Activated T-cell treated with anti-CD3 and anti-CD28 coated beads, Interleukin-2, amount 50 U/mL, for 24 hours (primary cell): ENCODE measurements at places on chromosomes 4 and X.

DNA sequence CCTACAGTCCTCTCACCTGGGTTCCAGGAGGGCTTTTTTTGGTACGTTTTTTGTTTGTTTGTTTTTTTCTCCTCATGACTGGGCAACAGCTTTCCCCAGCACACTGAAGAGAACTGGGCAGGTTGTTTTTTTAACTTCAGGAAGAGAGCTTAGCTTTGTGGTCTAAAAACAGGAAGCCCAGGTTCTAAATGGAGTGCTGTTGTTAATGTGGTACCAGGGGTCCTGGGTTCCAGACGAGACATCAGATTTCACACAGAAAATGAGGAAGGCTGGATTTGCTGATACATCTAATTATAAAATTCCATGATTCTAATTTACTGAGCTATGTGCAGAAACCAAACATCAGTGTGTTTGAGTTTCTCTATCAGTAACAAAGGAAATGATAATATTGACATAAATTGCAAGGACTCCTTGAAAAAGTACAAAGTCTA, 4.2 kb downstream of the MYOZ2 start:
- DNase-seq, result no peak

- DNase-seq, result no peak
Measured at GRCh38 chrX:84760560-84760959, 243.1 kb upstream of the APOOL start.

DNA sequence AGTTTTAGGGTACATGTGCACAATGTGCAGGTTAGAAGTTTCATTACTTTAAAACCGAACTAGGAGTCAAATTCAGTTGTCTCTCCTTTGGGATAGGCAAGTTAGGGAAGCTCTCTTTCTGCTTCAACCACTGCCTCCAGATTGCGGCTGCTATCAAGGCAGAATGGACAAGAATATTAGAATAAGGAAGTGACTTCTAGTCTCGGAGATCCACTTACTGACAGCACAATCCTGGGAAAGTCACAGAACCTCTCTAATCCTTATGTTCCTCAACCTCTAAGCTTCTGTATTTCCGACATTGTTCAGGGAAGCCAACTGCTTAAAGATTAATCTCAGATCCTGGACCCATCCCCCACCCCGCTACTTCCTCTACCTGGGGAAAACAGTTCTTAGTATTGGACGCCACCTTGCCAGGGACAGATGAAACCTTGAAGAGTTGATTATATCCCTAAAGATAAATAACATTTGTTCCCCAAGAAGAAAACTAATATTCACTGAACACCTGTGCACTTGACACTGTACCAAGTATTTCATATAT, 2.1 kb downstream of the NUP62CL start:
- no peak for DNase-seq

GRCh38 chr4:155445306-155445705, 68.5 kb upstream of the MAP9 start:
- DNase-seq, result no peak
